Bone marrow (tissue), 2 donors: ENCODE measurements at places on chromosomes 1 and 21.

- no peak for DNase-seq
These were observed 89.2 kb downstream of the RIPK4 start for GRCh38 chr21:41677671-41678015.

DNA sequence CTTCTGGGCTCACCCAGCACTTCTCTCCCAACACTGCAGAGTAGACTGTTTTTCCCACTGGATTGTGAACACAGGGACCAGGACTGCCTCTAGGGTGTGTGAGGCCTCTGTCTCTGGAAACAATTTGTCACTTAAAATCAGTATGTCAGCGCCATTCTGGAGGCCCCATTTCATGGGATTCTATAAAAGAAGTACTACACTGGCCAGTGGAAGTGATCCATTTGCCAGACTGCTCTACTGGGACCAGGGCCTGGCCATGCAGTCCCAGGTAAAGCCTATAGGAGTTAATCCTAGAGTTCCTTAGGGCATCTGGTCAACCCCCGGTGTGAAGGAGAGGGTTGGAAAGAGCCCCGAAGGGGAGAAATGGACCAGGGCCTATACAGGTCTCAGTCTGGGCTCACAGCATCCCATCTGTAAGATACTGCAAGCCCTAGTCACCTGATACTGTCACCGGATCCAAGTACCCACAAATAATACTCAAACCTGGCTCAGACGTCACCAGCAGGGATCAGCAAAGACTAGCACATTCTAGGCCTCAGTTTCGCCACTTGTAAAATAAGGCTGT lies 245.0 kb downstream of the FOXD2 start:
- no peak for DNase-seq

DNA sequence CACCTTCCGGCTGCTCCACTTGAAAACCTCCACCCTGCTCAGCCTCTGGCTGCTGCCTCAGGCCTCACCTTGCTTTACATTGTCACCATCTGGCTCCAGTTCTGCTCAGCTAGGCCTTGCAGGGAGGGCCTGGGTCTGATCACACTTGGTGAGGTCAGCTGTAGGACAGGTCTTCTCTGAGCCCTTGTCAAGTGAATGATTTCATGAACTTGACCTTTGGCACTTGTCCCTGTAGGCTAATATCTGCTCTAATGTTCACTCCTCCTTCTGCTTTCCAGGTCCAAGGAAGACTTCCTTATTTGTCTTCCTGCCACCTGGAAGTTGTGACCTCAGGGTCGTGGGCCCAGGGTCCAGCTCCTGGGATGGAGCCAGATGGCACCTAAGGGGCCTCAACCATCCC lies 41.4 kb downstream of the PTPRF start:
- DNase-seq: no peak

DNA sequence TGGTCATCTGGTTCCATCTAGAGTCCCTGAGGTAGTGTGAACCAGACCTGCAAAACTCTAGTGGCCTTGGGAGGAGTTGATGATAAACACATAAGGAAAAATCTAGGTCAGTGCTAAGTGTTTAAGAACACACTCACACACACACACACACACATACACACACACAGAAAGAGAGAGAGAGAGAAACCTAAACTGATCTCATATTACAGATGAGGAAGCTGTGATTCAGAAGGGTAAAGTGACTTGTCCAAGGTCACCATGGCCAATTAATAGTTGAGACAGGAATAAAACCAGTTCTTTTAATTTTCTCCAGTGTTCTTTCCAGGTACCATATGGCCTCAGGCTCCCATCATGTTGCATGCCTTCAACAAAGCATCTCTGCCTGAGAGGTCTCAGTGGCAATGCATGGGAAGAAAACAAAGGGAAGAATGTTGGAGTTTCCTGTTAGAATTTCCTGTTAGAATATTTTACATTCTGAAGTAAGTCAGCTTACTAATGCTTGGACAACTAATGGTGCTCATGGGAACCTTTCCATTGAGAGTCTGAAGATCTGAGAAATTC lies 77.3 kb upstream of the TSPAN2 start:
- DNase-seq: no peak

GRCh38 chr1:157951230-157951629 lies 42.2 kb upstream of the KIRREL1 start:
- no peak for DNase-seq

GRCh38 chr1:45356186-45356585 lies 15.9 kb upstream of the MUTYH start:
- no peak for DNase-seq

GRCh38 chr1:176878750-176879536 lies 285.6 kb downstream of the ASTN1 start:
- no peak for DNase-seq

DNA sequence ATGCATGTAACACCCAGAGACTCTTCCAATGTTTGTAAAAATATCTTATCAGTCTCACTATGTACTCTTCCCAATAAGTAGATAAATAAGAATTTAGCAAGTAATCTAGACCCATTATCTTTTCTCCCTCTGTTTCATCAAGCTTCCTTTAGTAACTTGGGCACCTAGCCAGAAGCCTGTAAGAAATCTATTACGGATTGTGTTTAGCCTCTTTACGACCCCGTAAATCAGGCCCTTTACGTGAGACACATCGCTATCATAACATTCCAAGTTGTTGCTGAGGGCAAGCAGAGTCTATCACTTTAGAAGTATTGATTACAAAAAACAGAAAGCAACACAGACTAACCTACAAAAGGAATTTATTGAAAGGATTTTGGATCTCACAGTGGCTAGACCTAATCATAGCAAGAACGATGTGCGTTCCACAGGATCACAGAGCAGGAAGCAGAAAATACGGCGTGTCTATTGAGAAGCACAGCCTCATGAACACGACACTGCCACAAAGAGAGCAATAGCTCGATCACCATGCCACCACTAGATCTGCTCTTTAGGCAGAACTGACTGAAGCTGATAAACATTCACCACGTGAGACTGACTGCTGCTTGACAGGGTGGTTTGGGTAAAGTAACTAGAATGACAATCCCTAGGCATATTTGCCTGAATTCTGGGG lies 922.1 kb downstream of the AMY1C start:
- no peak for DNase-seq

DNA sequence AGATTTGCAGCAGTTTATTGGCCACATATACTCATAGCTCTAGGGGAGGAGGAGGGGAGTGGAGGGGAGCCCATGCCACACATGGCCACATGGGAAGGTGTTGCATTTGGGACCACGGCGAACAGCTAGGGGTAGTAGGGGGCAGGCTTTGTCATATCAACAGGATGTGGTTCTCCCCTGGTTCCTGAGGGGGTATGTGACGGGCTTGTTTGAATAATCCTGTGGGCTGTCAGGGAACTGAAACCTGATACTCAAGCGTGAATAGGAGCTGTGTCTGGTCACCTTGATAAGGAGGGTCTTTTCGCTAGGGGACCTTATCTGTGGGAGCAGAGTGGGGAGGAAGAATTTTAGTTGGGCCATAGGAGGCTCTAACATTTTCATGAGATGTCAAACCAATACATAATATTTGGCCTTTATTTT lies 264.7 kb downstream of the CTH start:
- no peak for DNase-seq

DNA sequence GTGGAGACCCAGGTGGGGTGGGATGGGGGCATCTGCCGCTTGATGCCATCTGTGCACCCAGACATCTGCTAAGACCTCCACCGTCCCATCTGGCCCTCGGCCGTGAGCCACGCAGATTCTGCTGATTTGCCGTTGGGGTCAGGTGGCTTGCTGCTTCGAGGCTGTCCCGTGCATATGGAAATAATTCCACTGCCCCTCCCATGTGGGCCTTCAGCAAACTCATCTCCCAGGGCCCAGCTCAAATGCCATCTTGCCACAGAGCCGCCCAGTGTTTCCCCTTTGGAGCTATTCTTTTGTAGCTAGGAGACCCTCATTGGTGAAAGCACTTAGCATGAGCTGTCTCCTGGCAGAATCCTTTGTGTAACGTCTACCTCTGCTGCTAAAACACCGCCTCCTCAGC lies 99.8 kb downstream of the KAZN start:
- no peak for DNase-seq

DNA sequence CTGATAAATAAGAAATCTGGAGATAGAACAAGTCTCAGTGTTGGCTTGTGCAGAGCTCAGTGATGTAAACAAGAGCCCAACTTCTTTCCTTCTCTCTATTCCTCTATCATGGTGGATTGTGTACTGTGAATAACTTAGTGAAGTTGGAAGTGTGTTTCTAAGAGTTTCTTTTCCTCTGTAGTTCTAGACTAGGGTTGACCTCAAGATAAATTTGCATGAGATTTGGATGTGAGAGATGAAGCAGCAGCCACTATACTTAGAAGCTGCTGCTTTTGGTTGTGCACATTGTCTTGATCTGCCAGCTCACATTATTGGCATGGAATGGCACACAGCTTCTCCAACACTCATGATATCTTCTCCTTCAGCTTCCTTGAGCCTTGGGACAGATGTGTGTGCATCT lies 198.9 kb upstream of the ZP4 start:
- no peak for DNase-seq

DNA sequence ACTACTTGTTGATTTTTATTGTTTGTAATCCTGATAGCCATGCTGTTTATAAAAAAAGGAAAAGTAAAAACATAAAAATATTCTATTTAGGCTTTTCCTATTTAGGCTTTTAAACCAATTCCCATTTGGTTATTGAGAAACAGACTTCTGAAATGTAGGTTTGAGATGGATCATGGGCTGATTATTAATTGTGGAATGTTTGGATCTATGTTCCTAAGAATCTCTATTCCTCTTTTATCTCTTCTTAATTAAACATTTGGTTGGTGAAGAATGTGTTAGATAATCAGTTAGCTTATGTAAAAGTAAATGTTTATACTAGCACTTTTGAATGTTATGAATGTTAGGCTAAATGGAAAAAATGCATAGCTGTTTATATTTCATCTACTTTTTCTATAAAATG lies 97.4 kb downstream of the ATF6 start:
- DNase-seq: no peak

GRCh38 chr1:205339717-205340116 lies 17.0 kb downstream of the KLHDC8A start:
- no peak for DNase-seq

- no peak for DNase-seq
These were observed 19.6 kb upstream of the DUSP10 start for GRCh38 chr1:221761354-221762002.

DNA sequence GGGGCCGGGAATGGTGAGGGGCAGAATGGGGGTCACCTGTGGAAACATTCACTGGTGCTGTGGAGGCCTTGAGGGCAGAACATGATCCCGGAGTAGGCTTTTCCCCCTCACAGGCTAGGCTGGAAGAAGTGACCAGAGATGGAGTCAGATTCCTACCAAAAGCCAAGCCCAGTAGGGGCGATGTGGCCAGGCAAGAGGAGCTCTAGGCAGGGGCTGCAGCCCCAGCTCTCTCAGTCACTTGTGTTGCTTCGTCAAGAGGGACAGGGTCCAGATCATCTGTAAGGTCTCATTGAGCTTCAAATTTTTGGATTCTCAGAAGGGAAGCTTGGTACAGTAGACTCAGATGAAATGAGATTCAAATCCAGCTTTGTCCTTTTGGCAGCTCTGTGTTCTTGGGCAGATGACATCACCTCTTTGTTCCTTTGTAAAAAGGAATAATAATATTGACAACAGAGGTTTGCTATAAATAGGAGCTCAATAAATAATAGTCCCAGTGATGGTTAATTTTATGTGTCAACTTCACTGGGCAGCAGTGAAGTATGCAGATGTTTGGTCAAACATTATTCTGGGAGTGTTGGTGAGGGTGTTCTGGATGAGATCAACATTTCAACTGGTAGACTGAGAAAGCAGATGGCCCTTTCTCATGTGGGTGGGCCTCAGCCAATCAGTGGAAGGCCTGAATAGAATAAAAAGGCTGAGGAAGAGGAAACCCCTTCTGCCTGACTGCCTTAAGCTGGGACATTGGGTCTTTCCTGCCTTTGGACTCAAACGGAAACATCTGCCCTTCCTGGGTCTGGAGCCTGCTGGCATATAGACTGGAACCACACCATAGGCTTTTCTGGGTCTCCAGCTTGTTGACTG lies 324.7 kb upstream of the USP24 start:
- no peak for DNase-seq

- DNase-seq: no peak
These were observed 18.4 kb upstream of the GADD45A start for GRCh38 chr1:67666636-67667035.

DNA sequence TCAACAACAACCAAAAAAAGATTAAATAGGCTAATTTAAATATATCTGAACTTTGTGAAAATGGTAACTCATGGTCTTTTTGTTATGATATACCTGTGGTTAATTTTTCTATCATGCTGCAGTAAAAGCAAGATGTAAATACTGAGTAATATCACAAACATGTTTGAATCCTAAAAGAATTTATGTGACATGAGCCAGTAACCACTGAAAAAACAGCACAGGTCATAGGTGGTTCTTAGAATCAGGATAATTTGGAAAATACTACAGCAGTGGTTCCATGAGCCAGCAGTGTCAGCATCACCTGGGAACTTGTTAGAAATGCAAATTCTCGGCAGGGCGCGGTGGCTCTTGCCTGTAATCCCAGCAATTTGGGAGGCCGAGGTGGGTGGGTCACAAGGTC lies 4.1 kb downstream of the ATP5IF1 start:
- DNase-seq: no peak

DNA sequence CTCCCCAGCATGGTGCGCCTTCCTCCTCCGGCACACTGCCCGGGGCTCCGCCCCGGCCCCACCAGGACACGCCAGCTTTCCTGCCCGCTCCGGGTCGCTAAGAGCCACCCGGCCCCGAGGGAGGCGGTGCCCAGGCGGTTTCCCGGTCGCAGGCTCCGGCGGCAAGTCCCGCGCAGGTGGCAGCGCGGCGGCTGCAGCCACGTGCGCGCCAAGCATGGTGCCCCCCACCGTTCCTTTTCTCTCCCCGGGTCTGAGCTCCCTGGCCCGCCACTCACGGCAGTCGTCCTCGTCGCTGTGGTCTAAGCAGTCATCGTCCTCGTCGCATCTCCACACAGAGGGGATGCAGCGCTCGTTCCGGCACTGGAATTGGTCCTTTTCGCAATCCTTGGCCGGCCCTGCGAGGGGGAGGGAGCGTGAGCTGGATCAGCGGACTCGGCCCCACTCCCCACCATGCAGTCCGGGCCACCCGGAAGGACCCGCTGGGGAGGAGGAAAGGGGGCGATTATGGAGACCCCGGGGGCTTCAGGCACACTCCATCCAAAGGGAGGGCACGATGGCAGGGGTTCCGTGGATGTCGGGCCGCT lies 1.2 kb downstream of the LRP8 start:
- no peak for DNase-seq

DNA sequence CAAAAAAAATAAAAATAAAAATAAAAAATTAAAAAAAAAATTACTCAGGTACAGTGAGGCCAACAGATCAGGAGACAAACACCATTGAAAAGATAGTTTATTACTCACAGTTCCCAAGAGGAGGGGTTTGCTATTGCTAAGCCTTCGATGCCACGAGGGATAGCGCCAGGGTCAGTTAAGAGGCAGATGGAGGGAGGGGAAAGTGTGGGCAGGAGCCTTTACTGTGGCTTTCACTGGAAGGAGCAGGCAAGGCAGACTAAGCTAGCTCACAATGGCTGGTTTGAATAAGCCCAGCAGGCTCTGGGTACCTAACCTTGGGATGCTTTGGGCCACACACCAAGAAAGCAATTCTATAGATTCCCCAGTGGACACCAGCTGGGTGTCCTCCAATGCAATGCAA lies 12.7 kb upstream of the RNF187 start:
- DNase-seq: no peak
